ENCODE measurements at places on chromosomes 6 and 20.

DNA sequence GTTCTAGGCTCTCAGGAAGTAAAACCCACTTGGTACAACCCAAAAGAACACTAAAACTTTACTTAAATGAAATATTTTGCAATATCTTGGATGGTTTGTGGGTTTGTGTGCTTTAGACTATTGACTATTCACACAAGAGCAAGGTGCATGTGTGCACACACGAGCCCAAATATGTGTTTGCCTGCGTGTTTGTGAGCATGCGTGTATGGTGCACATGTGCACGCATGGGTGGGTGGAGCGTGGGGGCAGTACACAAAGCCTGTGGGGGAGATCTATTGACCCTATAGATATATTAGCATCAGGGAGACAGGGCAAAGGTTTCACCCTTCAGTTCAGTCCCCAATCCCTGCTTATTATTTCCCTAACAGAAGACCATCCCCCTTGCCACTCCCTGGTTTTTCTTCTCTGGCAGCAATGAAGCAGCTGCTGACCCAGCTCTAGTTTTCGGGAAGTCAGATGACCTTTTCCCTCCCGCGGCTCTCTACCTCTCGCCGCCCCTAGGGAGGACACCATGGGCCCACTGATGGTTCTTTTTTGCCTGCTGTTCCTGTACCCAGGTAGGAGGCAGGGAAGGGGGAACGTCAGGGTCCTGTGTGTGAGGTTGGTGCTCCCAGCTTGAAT is at the start of gene C2:
TSS of gene C2 (plus strand) at position 476 of the 621 bp plus-strand sequence. CDS start at position 512, 36 bp downstream.
- no peak for DNase-seq

- DNase-seq: no peak
Observed at GRCh38 chr6:107603006-107603370, 113.1 kb downstream of the SOBP start.

DNA sequence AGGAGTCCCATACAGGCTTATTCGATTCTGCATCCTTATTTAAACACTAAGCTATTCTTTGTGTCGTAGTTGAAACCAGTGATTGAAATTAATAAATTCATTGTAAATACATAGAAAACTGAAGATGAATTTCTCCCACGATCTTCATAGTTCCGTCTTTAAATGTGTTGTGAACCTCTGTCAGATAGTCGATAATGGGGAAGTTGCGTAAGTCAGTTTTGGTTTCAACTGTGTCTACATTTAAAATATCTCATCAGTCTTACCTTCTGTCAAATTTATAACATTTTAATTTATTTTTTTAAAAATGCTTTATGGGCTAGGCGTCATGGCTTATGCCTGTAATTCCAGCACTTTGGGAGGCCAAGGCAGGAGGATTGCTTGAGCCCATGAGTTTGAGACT is 12.7 kb downstream of the STX11 start:
- no peak for DNase-seq

DNA sequence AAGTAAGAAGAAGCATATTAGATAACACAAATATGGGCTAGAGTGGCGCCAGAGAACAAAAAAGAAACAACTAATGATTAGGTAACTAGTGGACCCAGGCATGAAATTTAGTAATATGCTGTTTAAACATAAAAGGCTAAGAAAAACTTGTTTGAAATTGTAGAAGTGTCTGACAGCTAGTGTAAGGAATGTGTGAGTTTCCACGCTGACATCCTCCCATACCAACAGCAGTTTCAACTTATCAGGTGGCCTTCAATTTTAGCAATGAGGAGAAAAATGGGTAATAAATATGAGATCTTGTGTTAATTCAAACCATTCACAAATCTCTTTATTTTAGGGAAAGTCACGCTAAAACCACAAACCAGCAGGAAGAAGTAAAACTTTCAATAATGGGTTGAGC is 440.2 kb upstream of the FLRT3 start:
- no peak for DNase-seq

GRCh38 chr6:5305968-5306626 is 44.8 kb downstream of the FARS2 start:
- DNase-seq: no peak

DNA sequence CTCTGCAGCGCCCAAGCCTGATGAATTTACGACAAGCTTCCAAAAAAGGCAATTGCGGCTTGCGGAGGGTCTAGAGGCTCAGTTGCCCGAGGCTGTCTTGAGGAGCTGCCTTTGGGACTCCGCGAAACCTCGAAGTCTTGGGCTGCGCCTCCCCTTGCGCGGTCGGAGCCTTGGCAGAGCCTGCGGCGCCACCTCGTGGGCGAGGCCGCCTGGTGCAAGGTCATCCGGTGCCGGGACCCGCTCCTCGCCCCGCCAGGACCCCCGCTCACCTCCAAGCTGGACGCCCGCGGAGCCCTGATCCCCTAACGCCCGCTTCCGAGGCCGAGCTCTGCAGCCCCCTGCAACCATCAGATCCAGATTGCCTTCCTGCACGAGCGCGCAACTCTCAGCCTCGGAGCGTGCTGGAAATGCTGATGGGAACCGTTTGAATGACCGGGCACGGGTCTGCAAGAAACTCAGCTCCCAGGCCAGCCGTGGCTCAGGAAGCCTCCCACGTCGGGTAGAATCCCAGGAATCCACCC is 14.9 kb upstream of the FAM210B start:
- DNase-seq: no peak

- no peak for DNase-seq
Observed at GRCh38 chr6:12383448-12383847, 93.3 kb downstream of the EDN1 start.

- DNase-seq: no peak
Observed at GRCh38 chr6:147559006-147559405, 50.5 kb downstream of the SAMD5 start.

GRCh38 chr6:123636282-123636681 is 468 bp downstream of the TRDN start:
- no peak for DNase-seq

- no peak for DNase-seq
Observed at GRCh38 chr6:126541806-126542491, 202.0 kb downstream of the CENPW start.

DNA sequence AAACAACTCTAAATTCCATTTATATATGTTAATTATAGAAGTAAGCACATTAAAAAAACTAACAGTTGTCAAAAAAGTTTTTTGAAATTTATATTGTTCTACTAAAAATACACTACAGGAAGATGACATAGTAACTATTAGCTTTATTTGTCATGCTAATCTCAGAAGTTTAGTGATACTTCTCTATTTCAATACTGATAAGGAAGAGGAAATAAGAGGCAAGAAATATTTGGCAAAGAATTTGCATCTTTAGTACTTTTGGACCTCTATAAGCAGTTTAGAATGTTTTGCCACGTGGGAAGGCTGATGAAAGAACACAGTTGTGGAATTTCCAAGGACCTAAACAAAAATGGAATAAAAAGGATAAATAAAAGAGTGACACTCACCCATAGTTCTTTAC is 12.6 kb downstream of the IFNGR1 start:
- DNase-seq: no peak

- no peak for DNase-seq
Observed at GRCh38 chr6:111190637-111191036, 103.3 kb downstream of the SLC16A10 start.

DNA sequence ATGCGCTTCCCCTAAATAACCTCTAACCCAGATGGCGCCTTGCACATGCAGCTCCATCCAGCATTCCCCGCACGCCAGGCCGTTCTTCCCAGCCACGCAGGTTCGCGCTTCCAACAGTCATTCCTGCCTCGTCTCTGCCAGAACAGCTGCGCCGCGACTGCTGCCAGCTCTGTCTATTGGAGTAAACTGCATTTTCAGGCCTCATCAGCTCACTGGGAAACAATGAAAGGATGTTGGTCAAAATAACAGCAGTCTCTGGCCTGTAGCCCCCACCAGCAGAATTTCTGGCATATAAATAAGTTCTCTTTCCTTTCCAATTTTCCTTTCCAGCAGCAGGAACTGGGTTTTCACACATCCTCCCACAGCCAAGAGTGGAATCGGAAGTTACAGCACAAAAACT is 14.6 kb downstream of the NRSN1 start:
- DNase-seq: no peak

- no peak for DNase-seq
Observed at GRCh38 chr6:97842521-97842920, 559.5 kb upstream of the MMS22L start.

DNA sequence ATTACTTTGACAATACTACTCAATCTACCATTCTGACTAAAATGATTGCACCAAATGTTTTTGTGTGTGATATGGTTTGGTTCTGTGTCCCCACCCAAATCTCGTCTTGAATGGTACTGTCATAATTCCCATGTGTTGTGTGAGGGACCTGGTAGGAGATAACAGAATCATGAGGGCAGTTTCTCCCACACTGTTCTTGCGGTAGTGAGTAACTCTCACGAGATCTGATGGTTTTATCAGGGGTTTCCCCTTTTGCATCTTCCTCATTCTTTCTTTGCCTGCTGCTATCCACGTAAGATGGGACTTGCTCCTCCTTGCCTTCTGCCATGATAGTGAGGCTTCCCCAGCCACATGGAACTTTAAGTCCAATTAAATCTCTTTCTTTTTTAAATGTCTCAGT is 20.8 kb downstream of the SYCP2 start:
- no peak for DNase-seq

DNA sequence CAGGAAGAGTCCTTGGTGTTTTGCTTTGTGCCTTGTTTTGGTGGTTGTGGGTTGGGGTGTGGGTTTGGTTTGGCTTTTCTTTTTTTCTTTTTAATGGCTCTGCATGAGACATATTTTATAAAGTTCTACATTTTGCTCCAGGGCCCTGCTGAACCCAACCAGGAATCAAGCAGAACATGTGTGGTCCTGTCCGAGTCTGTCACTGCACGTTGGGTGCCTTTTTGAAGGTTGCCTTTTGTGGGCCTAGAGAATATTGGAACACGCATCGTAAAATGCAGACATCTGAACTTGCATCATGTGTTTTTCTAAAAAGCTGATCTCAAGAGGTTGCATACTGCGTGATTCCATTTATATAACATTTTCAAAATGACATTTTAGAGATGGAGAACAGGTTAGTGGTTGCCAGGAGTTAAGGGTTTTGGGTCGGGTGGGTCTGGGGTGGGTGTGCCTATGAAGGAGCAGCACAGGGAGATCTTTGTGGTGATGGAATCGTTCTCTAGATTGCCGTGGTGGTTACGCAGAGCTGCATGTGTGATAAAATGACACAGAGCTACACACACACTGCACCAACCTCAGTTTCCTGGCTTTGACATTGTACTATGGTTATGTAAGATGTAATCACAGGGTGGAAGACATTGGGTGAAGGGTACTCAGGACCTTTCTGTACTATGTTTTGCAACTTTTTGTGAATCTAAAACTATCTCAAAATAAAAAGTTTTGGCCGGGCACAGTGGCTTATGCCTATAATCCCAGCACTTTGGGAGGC is 80.2 kb downstream of the EYA2 start:
- no peak for DNase-seq

- DNase-seq: no peak
Observed at GRCh38 chr6:159460476-159460875, 232.6 kb downstream of the SOD2 start.

DNA sequence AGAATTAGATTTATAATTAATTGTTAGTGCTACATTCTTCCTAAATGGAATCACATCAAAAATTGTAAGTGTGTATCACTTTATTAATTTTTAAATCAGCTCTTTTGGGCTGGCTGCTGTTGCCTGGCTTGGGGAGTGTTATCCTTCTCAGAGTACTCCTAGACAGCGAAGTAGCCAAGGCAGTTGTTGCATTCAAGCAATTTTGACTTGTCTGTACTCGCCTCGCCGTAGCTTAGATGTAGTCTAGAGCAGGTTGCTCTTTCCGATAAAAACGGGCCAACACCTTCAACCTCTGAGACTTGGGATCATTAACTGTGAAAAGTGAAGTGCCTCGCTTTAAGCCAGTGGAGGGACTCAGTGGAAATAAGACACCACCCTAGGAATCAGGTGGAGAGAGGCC is 151.3 kb downstream of the FARS2 start:
- DNase-seq: no peak

GRCh38 chr6:19153270-19153980 is 683.7 kb upstream of the ID4 start:
- no peak for DNase-seq

- DNase-seq: no peak
Observed at GRCh38 chr6:501891-502601, 110.5 kb downstream of the IRF4 start.

DNA sequence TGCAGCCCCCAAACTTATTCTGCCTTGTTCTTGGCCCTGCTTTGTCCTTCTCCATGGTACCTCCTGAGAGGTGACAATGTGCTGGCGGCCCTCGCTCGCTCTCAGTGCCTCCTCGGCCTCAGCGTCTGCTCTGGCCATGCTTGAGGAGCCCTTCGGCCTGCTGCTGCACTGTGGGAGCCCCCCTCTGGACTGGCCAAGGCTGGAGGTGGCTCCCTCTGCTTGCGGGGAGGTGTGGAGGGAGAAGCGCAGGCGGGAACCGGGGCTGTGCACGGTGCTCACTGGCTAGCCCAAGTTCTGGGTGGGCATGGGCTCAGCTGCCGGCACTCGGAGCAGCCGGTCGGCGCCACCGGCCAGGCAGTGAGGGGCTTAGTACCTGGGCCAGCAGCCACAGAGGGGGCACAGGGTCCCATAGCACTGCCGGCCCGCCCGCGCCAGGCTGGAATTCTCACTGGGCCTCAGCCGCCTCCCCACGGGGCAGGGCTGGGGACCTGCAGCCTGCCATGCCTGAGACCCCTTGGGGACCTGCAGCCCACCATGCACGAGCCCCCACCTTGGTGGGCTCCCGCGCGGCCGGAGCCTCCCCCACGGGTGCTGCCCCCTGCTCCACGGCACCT is 55.9 kb upstream of the RALGAPA2 start:
- DNase-seq: no peak
